ENCODE measurements at places on chromosomes 4 and X.

DNA sequence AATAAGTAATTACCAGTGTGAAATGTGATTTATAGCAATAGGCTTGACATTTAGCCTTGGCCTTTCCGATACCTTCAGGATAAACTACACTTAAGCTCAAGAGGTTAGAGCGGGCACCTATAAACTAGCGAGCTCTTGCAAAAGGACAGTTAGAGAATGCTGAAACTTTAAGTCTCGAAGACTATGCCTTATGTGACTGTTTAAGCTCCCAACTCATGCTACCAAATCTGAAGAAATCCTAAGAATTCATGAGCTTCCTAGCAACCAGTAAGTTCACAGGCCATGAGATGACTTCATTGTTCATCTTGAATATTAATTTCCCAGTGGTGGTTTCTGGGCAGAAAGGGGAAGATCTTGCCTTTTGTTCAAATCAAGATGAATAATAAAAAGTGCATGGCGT lies 4.7 kb downstream of the STOX2 start:
- no peak for DNase-seq

DNA sequence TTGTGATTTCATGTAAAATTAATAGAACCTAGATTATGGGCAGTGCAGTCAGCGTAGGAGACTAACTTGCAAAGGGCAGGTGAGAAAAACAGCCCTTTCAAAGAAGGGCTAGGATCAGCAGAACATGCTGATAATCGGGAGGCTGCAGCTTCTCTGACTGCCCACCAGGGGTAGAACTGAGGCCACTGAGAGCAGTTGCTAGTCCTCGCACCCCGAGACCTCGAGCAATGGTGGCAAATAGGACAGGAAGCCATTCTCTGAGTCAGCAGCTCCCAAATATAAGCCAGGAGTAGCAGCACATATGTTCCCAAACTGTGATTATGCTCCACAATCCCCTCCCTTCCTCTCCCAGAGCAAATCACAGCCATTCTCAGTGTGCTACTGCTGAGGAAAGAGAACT lies 186.5 kb downstream of the MSL3 start:
- DNase-seq, result peak; percentile 35

- DNase-seq, result no peak
Measured at GRCh38 chr4:161920304-161921052, 243.3 kb downstream of the FSTL5 start.

GRCh38 chr4:38174801-38175200 lies 214.6 kb downstream of the PTTG2 start:
- DNase-seq, result no peak

DNA sequence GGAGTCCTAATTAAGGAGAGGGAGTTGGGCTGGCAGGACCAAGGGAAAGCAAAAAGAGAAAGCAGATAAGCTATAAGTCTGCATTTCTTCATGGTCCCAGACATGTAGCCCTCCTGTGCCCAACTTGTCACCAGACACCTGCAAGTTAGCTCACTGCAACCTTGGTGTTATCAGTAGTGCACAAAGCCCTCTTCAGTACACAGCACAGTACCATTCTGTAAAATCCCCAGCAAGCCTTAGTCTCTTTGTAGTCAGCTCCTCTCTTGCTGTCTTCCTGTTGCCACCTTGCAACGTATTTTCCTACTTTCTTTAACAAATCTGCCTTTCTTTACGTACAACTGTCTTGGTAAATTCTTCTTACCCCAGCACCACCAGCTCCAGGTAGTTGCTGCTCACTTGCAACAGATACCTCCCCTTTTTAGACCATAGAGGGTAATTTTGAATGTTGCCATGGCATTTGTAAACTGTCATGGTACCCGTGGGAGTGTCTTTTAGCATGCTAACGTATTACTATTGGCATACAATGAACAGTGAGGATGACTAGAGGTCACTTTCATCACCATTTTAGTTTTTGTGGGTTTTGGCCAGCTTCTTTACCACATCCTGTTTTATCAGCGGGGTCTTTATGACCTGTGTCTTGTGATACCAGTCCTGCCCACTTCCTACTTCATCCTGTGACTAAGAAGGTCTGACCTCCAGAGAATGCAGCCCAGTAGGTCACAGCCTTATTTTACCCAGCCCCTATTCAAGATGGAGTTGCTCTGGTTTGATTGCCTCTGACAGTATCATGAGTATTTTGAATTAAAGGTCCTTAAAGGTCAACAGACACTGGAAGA lies 28.3 kb upstream of the AP1S2 start:
- DNase-seq, result peak; percentile 22

All from ACHN (cell line).